CD4-positive, alpha-beta T cell treated with Interleukin-6 for 4 hours (primary cell): ENCODE measurements at places on chromosomes 12 and 14.

DNA sequence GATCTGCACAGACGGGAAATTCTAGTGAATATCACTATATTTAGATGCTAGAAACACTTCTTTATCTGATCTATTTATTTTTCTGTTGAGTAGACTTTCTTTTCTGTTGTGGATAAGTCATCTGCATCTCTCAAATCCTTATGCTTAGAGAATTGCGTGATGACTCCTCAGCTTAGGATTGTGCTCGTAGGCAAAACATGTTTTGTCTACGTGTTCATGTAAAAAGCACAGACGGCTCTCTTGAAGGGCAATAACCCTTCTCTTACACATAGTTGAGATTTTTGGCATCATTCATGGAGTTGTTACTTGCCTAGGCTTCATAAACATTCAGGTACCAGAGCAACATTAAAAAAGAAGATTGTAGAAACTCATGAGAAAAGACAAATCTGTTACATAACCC is 18.6 kb downstream of the PPFIBP1 start:
- no peak for DNase-seq

GRCh38 chr12:43277651-43278540 is 274.1 kb downstream of the ADAMTS20 start:
- DNase-seq: no peak

GRCh38 chr12:114954511-114955055 is 270.6 kb upstream of the TBX3 start:
- DNase-seq: no peak

- DNase-seq: no peak
These were observed 861 bp upstream of the MDGA2 start for GRCh38 chr14:47676315-47676617.

GRCh38 chr14:64825006-64825405 is 54.7 kb downstream of the SPTB start:
- no peak for DNase-seq
